ENCODE measurements at places on chromosomes 1 and 21. TPM values are rescaled to one million over a fixed set of nuclear protein-coding genes. Genes with fewer than 3 reads are reported as not detected.

DNA sequence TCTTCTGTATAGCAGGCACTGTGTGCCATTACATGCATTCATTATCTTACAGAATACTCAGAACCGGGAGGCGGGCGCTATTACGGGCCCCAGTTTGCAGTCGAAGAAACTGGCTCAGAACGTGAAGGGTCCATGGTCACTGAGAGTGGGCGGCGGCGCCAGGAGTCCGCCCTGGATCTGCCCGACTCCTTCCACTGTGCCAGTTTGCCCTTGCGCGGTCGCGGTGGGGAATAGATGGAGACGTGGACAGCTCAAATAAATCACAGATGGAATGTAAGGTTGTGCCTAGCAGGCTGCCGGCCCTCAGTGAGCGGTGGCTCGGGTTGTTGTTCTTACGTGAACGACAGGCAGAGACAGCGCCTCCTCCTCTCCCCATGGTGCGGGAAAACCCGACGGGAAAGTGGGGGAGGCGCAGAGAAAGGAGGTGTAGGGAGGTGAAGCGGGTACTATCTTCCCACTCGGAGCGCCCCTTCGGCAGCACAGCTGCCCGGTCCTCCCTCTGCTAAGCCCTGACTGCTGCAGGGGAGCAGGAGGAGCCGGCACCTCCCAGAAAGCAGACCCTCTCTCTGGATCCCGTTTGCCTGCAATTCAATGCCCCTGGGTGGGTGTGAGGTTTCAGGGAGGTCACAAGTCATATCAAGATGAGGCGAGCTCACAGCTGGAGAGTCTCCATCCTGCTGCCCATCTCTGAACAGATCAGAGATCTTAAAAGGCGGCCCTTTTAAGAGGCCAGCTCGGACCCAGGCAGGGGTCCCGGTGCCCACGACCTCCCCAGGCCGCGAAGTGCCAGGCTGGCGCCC lies 1.1 kb downstream of the COL9A2 start:
- no peak for DNase-seq
- no peaks in the 10 kb centered on the region for H3K27me3 ChIP-seq
- no peak overlapping the region for H3K27ac ChIP-seq
- peak overlapping the region; percentile 74 for H3K4me3 ChIP-seq
- H3K36me3 ChIP-seq = no peaks in the 10 kb centered on the region
- H3K4me1 ChIP-seq = peaks cover 44% of the 10 kb centered on the region

DNA sequence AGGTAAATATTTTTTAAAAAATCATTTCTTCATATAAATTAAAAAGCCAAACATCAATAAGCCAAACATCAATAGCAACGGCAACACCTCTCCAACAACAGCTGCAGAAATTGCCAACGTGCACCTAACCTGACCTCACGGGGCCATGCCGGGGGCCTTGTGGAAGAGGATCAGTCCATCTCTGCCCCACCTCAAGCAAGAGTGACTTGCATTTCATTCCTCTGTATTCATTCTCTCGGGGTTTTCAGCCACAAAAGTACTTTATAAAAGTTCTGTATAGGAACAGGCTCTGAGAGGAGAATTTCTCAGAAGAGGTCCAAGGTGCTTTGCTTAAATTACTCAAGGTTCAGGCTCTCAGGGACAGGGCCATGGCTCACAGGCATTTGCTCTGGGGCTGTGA lies 100.9 kb downstream of the RUNX1 start:
- no peak overlapping the region for H3K27ac ChIP-seq
- peaks cover 79% of the 10 kb centered on the region for H3K4me1 ChIP-seq
- no peaks in the 10 kb centered on the region for H3K27me3 ChIP-seq
- DNase-seq = no peak

DNA sequence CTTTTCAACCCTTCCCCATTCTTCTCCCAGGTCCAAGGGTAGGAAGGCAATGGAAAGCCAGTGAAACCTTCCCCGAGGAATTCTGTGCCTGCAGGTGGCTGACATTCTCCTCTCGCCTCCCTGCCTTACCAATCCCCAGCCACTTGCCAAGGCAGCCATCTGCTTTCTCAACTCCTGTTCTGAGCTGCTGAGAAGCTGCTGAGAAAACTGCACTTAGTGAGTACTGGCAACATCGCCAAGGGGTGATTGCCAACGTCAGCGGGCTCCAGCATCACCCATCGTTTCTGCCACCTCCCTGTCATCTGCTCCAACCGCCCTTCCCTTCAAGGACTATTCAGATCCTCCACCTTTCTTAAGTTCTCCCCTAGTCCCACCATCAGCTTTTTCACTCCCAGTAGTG lies 106.0 kb downstream of the PTPRU start:
- H3K27ac ChIP-seq = no peak overlapping the region
- peaks cover 3% of the 10 kb centered on the region for H3K27me3 ChIP-seq
- DNase-seq = no peak
- no peaks in the 10 kb centered on the region for H3K4me1 ChIP-seq

GRCh38 chr1:5509664-5510452 lies 482.4 kb downstream of the NPHP4 start:
- H3K4me1 ChIP-seq = peaks cover 3% of the 10 kb centered on the region
- no peaks in the 10 kb centered on the region for H3K27me3 ChIP-seq
- H3K27ac ChIP-seq = no peak overlapping the region
- no peak overlapping the region for H3K4me3 ChIP-seq
- DNase-seq = peak; percentile 54
- no peaks in the 10 kb centered on the region for H3K36me3 ChIP-seq

- H3K4me1 ChIP-seq = no peaks in the 10 kb centered on the region
- no peak for DNase-seq
- no peak overlapping the region for H3K27ac ChIP-seq
- H3K27me3 ChIP-seq = no peaks in the 10 kb centered on the region
Observed at GRCh38 chr1:189036628-189037027, 1441.0 kb downstream of the BRINP3 start.

- H3K4me3 ChIP-seq = no peak overlapping the region
- no peak overlapping the region for H3K27ac ChIP-seq
- no peak for DNase-seq
- H3K4me1 ChIP-seq = no peaks in the 10 kb centered on the region
Observed at GRCh38 chr1:29290414-29290985, 54.2 kb downstream of the PTPRU start.

DNA sequence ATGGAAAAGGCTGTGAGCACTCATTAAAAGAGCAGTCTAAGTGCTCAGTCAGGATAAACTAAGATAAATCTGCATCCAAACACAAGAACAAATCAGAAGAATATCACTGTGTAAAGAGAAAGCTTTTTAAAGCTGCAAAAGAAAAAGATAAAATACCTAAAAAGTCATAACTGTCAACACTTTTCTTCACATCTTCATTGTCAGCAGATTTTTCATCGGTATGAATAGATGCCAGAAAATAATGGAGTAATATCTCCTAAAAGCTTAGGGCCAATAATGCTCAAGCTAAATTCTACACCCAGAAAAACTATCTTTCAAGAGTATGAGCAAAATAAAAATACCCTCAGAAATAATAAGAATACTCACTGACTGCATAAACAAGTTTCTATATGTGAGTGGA lies 54.0 kb upstream of the PALMD start:
- no peak for DNase-seq
- H3K36me3 ChIP-seq = no peaks in the 10 kb centered on the region
- H3K27me3 ChIP-seq = no peaks in the 10 kb centered on the region
- H3K27ac ChIP-seq = no peak overlapping the region

GRCh38 chr1:237851210-237851845 lies 39.4 kb downstream of the ZP4 start:
- no peak overlapping the region for H3K27ac ChIP-seq
- DNase-seq = no peak
- no peak overlapping the region for H3K4me3 ChIP-seq
- no peaks in the 10 kb centered on the region for H3K4me1 ChIP-seq
- H3K27me3 ChIP-seq = no peaks in the 10 kb centered on the region

DNA sequence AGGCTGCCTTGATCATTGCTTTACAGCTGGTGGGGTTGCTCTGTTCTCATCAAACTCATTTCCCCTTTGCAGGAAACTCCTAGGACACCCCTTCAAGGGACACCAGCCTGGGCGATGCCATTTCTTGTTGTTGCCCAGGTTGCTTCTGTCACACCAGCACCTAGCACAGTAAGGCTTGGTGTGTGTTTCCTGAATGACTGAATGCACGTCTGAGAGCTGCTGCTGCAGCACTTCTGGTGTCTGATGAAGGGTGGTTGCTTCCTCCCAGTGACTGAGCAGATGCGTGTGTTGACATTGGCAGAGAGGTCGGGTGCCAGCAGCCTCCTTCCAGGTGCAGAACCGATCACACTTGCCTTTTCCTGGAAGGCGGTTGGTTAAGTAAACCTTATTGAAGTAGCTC lies 477.4 kb downstream of the CAMTA1 start:
- H3K4me3 ChIP-seq = no peak overlapping the region
- no peaks in the 10 kb centered on the region for H3K4me1 ChIP-seq
- H3K36me3 ChIP-seq = no peaks in the 10 kb centered on the region
- no peaks in the 10 kb centered on the region for H3K27me3 ChIP-seq

- DNase-seq = no peak
- H3K36me3 ChIP-seq = no peaks in the 10 kb centered on the region
- no peak overlapping the region for H3K27ac ChIP-seq
- no peaks in the 10 kb centered on the region for H3K4me1 ChIP-seq
Observed at GRCh38 chr1:190679454-190679853, 201.8 kb upstream of the BRINP3 start.

DNA sequence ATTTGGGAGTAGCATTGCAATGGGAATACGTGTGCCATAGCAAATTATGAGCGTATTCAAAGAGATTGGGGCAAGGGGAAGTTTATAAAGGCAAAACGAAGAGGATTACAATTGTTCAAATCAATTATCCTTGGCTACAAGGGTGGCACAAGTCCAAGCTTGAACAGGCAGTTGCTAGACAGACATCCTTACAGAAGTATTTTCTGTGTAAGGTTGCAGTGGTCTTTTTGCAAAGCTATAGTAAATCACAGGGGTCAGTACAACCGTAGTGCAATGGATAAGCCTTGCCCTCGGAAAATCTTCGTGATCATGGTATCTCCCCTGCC lies 37.4 kb upstream of the HAO2 start:
- H3K27me3 ChIP-seq = no peaks in the 10 kb centered on the region
- no peaks in the 10 kb centered on the region for H3K36me3 ChIP-seq
- H3K4me1 ChIP-seq = peaks cover 5% of the 10 kb centered on the region
- no peak overlapping the region for H3K27ac ChIP-seq

DNA sequence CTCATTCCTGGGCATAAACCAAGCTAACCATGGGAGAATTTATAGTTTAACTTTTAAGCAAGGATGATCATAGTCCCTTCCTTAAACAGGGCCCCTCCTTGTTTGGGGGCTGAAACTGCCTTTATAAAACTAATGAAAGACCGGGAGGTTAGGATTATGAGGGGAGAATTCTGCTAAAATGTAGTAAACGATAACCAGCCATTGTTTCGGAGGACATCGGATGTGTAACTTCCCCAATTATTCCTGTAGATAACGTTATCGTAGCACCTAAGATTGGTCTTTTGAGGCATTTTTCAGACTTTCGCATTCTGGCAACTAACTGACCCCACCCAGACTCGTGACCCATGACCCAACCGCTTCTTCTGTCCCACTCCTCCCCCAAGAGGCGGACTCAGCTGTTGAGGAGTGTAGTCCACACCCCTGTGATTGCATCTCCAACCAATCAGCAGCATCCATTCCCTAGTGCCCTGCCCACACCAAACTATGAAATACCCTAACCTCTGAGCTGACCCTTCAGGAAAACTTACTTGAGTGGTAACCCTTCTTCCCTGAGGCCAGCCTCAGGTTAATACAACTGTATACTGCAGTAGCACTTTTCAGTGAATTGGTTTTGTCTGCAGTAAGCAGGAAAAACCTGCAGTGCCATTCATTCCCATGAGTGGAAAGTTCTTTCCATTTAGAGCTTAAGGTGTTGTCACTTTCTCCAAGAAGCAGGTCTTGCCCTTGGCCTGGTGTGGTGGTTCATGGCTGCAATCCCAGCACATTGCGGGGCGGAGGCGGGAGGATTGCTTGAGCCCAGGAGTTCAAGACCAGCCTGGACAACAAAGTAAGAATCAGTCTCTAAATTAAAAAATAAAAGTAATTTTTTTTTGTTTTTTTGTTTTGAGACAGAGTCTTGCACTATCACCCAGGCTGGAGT lies 823 bp upstream of the SYF2 start:
- DNase-seq = peak; percentile 69
- no peaks in the 10 kb centered on the region for H3K27me3 ChIP-seq
- peak overlapping the region; percentile 83 for H3K4me3 ChIP-seq
- peaks cover 21% of the 10 kb centered on the region for H3K36me3 ChIP-seq
- peaks cover 32% of the 10 kb centered on the region for H3K4me1 ChIP-seq
- peak overlapping the region; percentile 94 for H3K27ac ChIP-seq

DNA sequence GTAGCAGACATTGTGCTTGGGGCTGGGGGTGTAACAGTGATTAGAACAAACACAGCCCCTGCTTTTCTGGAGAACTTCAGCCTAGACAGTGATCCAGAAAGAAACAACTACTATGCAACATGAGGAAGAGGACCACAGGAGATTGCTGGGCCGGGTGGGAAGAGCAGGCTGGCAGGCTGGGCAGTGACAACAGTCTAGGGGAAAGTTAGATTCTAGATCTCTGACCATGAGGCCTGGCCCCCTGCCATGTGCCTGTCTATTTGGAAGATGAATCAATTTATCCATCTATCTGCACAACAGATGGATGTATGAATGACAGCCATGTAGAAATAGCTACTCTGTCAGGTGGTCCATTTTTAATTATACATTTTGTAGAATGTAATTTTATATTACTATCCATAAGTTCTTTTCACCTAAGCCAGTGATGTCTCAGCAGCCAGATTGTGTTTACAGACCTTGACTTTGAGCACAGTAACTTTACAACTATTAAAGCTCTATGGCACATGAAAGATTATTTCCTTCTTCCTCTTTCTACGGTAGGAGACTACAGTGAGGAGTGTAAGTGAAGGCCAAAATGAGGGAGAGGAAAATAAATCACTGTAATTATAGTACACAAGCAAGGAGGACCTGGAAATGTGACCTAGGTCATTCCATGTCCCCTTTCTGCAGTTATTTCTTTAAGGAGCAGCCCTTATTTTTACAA lies 15.5 kb downstream of the CLIC6 start:
- no peaks in the 10 kb centered on the region for H3K36me3 ChIP-seq
- no peak overlapping the region for H3K27ac ChIP-seq
- no peaks in the 10 kb centered on the region for H3K4me1 ChIP-seq
- no peak overlapping the region for H3K4me3 ChIP-seq
- H3K27me3 ChIP-seq = peaks cover 3% of the 10 kb centered on the region

DNA sequence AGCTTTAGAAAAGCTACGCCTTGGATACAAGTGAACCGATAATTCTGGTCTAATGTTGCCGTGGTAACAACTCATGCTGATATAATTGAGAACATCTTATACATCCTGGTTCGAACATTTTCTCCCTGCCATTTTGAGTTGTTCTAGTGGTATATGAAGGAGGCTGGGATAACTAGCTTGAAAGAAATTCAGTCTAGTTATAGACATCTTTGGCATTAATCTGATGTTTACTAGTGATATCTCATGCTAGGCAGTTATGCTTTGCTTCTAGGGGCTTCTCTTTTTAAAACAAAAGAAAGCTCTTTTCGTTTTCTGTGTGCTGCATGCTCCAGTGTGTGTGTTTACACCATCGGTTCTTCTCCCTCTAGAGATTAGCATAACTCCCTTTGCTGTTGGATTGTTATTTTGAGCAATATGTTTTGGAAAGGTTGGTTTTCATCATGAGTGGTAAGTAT lies 20.5 kb downstream of the PRKACB start:
- no peak overlapping the region for H3K4me3 ChIP-seq
- H3K27ac ChIP-seq = no peak overlapping the region
- peaks cover 82% of the 10 kb centered on the region for H3K4me1 ChIP-seq

The BSND gene
- total RNA-seq = not detected

The LCE1F gene
- total RNA-seq = not detected

The KCNA2 gene
- total RNA-seq = 1.2 TPM

The C21orf91 gene
- total RNA-seq = 80.1 TPM

The UMODL1 gene
- 1.1 TPM for total RNA-seq

The NES gene
- not detected for total RNA-seq

The RGS1 gene
- total RNA-seq = 12.0 TPM

The HOOK1 gene
- 19.2 TPM for total RNA-seq

The CFHR2 gene
- not detected for total RNA-seq

The SPRR2G gene
- total RNA-seq = not detected
